ENCODE measurements at places on chromosomes 12 and 14. TPM values are rescaled to one million over a fixed set of nuclear protein-coding genes. Genes with fewer than 3 reads are reported as not detected.

C12orf76 gene
- total RNA-seq = 5.4 TPM

AQP6 gene
- total RNA-seq = not detected

TTC6 gene
- total RNA-seq = not detected

MSRB3 gene
- 125 TPM for total RNA-seq

CNTN1 gene
- total RNA-seq = 0.11 TPM

MOAP1 gene
- 61.1 TPM for total RNA-seq

SDR9C7 gene
- total RNA-seq = not detected

PDZRN4 gene
- 0.14 TPM for total RNA-seq

DNA sequence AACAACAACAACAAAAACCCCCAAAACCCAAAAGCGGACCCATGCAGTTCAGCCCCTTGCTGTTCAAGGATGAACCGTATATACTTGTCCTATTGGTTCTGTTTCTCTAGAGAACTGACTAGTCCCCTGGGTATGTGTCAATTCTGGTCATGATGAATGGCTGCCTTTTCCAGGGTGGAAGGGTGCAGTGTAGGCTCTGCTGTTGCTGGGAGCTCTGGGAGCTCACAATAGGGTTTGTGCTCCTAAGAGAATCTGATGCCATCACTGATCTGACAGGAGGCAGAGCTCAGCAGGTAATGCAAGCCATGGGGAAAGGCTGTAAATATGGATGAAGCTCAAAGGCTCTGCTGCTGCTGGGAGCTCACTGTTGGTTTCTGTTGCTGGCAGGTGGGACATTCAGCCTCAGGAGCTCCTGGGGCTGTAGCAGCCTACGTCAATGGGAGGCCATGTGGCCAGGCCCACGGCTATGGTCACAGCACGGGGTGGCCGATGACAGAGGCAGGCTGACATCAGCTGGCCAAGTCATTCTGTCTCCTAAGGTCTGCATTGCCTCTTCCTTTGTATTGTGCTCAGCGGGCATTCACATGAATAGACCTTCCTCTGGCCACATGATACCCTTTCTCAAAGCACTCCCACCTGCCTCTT, 37.9 kb downstream of the DLK1 start:
- H3K27ac ChIP-seq = no peak overlapping the region
- H3K36me3 ChIP-seq = no peaks in the 10 kb centered on the region
- H3K4me3 ChIP-seq = no peak overlapping the region

GRCh38 chr12:76274420-76275083, 73.7 kb downstream of the BBS10 start:
- H3K27ac ChIP-seq = no peak overlapping the region
- DNase-seq = no peak
- no peaks in the 10 kb centered on the region for H3K27me3 ChIP-seq
- no peaks in the 10 kb centered on the region for H3K36me3 ChIP-seq

DNA sequence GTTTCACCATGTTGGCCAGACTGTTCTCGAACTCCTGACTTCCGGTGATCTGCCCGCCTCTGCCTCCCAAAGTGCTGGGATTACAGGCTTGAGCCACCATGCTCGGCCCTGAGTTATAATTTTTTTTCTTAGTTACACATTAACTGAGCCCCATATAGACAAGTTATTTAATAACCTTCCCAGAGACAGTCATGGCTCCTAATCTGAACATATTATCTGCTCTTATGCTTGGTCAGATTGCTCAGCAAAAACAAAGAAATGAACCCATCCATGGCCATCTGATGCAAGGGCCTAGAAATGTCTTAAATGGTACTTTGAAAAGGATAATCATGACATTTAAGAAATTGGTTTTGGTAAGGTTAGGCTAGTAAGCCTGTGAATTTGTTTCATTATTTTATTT, 13.0 kb downstream of the SAMD15 start:
- no peaks in the 10 kb centered on the region for H3K4me1 ChIP-seq
- no peak for DNase-seq
- H3K27ac ChIP-seq = no peak overlapping the region
- no peaks in the 10 kb centered on the region for H3K27me3 ChIP-seq
- no peak overlapping the region for H3K4me3 ChIP-seq
- H3K36me3 ChIP-seq = no peaks in the 10 kb centered on the region

DNA sequence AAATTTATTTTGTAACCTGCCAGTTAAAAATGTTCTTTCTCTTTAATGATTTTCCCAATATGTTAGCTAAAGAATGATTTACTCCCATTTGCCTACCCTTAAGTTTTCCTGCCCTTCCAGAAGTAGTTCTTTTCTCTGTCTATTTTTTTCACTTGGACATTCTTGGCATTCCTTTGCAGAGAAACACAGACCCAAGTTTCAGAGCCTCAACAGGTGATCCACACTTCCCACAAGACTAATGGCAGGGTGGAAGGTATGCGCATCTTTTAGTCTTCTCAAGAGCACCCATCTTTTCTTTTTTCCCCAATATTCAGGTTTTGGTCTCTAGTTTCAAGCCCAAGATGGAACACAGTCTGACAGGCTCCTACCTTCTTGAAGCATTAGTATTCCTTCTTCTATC, 420.7 kb downstream of the ADAMTS20 start:
- no peaks in the 10 kb centered on the region for H3K4me1 ChIP-seq
- DNase-seq = no peak
- no peaks in the 10 kb centered on the region for H3K36me3 ChIP-seq
- H3K27ac ChIP-seq = no peak overlapping the region
- no peak overlapping the region for H3K4me3 ChIP-seq
- H3K27me3 ChIP-seq = no peaks in the 10 kb centered on the region

- no peaks in the 10 kb centered on the region for H3K27me3 ChIP-seq
- no peak overlapping the region for H3K27ac ChIP-seq
These were observed 10.5 kb downstream of the TM7SF3 start for GRCh38 chr12:27003421-27004381.

DNA sequence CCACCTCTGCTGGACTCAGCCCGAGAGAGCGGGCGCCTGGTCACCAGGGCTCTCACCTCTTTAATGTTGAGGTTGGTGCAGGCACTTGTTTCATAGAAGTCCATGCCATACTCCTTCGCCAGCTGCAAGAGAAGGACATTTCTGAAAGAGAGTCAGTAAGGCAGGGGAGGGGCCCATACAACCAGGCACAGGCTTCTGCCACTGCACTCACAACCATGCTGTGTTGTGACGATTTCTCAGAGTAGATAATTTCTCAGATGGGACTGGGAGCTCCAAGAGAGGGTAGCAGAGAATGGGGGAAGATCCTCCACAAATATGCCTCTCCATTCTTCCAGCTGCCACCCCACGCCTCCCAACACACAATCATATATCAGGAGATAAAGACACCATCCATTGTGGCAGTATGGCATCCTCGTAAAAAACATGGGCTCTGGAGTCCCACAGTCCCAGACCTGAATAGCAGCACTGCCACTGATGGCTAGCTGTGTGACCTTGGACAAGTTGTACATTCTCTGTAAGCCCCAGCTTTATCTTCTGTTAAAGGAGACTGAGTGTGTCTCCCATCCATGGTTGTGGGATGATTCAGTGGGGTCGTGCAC, 6.2 kb upstream of the GPX2 start:
- H3K27me3 ChIP-seq = no peaks in the 10 kb centered on the region
- H3K4me3 ChIP-seq = no peak overlapping the region
- H3K36me3 ChIP-seq = peaks cover 9% of the 10 kb centered on the region
- DNase-seq = no peak
- peak overlapping the region; percentile 57 for H3K27ac ChIP-seq

DNA sequence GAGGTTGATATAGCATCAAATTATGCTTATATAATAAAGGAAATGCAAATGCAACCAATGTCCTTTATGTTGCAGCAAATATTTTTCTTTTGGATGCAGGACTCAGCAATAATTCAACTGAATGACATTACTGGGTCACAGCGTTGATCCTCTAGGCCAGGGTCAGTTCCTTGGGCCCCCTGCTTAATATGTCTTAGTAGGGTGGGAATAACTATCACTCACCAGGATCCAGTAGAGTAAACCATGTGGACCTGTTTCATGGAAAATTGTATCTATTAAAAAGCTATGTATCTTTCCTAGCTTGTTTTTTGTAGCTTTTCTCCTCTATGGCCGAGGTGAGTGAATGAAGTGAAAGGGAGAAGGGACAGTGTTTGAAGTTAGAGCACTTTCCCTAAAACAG, 161.5 kb upstream of the SSTR1 start:
- no peak overlapping the region for H3K4me3 ChIP-seq
- H3K4me1 ChIP-seq = no peaks in the 10 kb centered on the region
- no peak overlapping the region for H3K27ac ChIP-seq
- DNase-seq = no peak
- no peaks in the 10 kb centered on the region for H3K27me3 ChIP-seq

DNA sequence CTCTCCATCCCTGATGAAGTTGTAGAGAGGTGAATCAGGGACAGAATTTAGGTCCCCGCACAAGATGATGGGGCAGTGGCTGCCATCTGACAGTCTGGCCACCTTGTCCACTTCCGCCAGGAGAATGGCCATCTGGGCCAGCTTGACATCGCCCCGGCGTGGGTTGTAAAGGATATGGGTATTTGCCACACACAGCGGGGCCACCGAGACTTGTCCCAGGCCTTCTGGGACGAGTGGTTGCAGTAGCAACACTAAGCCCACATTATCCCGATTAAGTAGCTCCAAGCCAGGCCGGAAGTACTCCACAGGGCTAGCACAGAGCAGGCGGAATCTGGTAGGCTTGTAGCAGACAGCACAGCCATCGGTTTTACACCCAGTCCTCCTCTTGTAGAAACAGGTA, 6.2 kb downstream of the ANGEL1 start:
- H3K27me3 ChIP-seq = no peaks in the 10 kb centered on the region
- H3K4me1 ChIP-seq = peaks cover 36% of the 10 kb centered on the region
- no peak overlapping the region for H3K27ac ChIP-seq
- peaks cover 77% of the 10 kb centered on the region for H3K36me3 ChIP-seq
- no peak for DNase-seq

DNA sequence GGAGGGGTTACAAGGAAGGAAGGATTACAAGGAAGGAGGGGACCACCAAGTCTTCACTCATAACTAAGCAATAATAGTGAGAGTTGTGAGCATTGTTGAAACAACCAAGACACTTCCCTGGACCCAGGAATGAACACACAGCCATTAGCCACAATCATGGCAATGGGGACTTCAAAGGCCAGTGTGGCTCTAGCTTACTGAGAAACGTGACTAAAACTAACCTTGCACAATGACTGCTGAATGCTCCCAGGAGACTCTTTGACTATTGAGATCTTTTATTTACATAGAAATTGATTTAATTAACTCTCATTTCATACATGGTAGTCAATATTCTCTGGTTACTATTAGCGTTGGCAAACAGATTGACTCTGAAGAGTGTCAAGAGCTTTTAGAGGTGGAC, 263.0 kb upstream of the SOX5 start:
- no peak overlapping the region for H3K4me3 ChIP-seq
- no peak for DNase-seq
- H3K4me1 ChIP-seq = no peaks in the 10 kb centered on the region
- no peaks in the 10 kb centered on the region for H3K36me3 ChIP-seq

GRCh38 chr14:20630340-20631022, 11.0 kb downstream of the OR6S1 start:
- H3K4me1 ChIP-seq = peaks cover 45% of the 10 kb centered on the region
- no peak overlapping the region for H3K27ac ChIP-seq
- peak overlapping the region; percentile 54 for H3K4me3 ChIP-seq

DNA sequence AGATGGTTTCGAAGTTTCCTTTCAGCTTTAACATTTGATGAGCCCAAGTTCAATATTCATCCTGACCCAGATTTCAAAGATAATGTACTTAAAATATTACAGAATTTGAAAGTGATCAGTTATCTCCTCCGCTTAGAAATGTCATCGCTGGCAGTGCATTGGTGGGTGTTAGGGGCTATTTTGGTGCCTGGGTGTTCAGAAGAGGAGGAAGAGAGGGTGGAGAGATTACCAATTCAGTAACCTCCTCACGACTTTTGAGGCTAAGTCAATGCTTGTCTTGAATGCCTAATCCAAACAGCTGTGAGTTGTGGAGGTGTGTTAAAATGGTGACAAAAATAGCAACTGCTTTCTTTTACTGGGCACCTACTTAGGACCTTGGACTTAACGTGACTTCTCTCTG, 13.8 kb upstream of the DGLUCY start:
- H3K4me3 ChIP-seq = no peak overlapping the region
- H3K36me3 ChIP-seq = no peaks in the 10 kb centered on the region
- no peak overlapping the region for H3K27ac ChIP-seq

DNA sequence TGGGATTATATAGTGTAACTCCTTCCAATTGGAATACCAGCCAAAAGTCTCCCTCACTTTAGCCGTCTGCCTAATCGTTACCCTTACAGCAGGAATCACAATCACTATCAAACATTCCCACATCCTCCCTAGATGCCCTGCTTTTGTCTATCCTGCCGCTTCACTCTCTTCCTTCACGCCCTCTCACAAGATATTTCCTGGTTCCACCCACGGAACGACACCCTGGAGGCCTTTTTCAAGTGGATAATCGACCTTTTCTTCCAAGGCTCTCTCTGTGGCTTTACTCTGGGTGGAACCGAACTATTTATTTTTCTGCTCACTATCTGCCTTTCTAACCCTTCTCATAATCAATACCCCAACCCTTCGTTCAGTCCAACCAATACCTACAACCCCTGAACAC, 58.9 kb downstream of the MOK start:
- H3K4me1 ChIP-seq = no peaks in the 10 kb centered on the region
- peaks cover 6% of the 10 kb centered on the region for H3K36me3 ChIP-seq
- no peaks in the 10 kb centered on the region for H3K27me3 ChIP-seq
- H3K27ac ChIP-seq = no peak overlapping the region
- no peak for DNase-seq

DNA sequence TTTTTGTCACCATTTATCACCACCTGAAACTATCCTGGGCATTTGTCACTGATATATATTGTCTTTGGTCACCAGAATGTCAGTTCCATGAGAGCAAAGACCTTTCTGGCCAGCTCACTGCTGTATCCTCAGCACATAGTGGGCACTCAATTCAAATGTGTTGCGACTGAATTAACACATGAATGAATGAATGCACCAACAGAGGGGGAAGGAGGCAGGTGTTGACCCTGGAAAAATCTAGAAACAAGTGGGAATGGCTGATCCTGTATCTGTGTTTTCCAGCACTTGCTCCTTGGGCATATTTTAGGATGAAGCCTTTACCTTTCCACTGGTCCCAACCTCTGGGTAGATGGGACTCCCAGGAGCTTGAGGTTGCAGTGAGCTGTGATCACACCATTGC, 3.4 kb upstream of the NCOR2 start:
- H3K27ac ChIP-seq = no peak overlapping the region
- H3K4me1 ChIP-seq = peaks cover 34% of the 10 kb centered on the region
- DNase-seq = no peak
- H3K27me3 ChIP-seq = no peaks in the 10 kb centered on the region
- H3K36me3 ChIP-seq = no peaks in the 10 kb centered on the region

- no peaks in the 10 kb centered on the region for H3K4me1 ChIP-seq
- H3K36me3 ChIP-seq = no peaks in the 10 kb centered on the region
- no peak overlapping the region for H3K4me3 ChIP-seq
- peaks cover 21% of the 10 kb centered on the region for H3K27me3 ChIP-seq
- H3K27ac ChIP-seq = no peak overlapping the region
These were observed 45.0 kb downstream of the KCNA5 start for GRCh38 chr12:5088586-5089264.

- no peaks in the 10 kb centered on the region for H3K4me1 ChIP-seq
- DNase-seq = no peak
- H3K36me3 ChIP-seq = no peaks in the 10 kb centered on the region
These were observed 86.5 kb downstream of the PIWIL1 start for GRCh38 chr12:130423991-130424857.
